ENCODE measurements at places on chromosomes 1 and 21. TPM values are rescaled to one million over a fixed set of nuclear protein-coding genes. Genes with fewer than 3 reads are reported as not detected.

- H3K36me3 ChIP-seq, result no peaks in the 10 kb centered on the region
- DNase-seq, result no peak
- no peaks in the 10 kb centered on the region for H3K4me1 ChIP-seq
- no peaks in the 10 kb centered on the region for H3K27me3 ChIP-seq
Measured at GRCh38 chr1:187911820-187912219, 1083.1 kb downstream of the PLA2G4A start.

The SCNM1 gene
- total RNA-seq, result 80.3 TPM

- DNase-seq, result no peak
- H3K36me3 ChIP-seq, result no peaks in the 10 kb centered on the region
- H3K27ac ChIP-seq, result no peak overlapping the region
- peaks cover 13% of the 10 kb centered on the region for H3K4me1 ChIP-seq
Measured at GRCh38 chr1:32349211-32349708, 13.0 kb downstream of the FAM229A start.

The S100A4 gene
- 55.8 TPM for total RNA-seq

The A3GALT2 gene
- not detected for total RNA-seq

DNA sequence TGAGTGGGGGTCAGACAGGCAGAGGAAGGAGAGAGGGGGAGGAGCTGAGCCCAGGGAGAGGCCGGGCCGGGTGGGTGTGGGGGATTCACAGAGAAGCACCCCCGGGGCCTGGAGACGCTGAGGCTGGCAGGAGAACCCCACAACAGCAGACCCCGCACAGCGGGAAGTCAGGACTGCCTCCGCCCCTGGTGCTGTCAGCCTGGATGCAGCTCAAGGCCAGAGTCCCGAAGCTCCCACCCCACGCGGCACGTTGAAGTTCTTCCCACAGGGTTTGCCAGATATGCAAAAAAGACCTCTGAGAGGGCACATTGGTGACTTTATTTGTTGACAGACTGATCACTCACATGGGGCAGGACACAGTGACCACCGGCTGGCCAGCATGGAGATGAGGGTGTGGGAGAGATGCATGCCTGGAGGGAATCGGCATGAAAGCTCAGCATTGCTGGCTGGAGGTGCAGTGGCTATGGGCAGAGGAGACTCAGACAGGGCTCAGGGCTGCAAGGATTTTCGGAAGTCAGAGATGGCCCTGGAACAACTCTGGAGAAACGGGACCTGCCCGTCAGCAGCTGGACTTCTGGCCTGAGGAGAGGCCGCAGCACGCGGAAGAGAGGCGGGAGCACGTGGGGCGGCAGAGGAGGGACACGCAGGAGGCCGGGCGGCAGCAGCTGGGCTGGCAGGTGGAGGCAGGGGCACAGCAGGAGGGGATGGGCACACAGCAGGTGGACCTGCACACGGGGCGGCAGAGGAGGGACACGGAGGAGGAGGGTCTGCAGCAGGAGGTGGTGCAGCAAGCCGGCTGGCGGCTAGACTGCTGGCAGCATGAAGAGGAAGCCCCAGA lies 885 bp downstream of the KRTAP10-3 start:
- H3K27ac ChIP-seq, result no peak overlapping the region
- DNase-seq, result no peak
- H3K27me3 ChIP-seq, result no peaks in the 10 kb centered on the region
- H3K4me1 ChIP-seq, result no peaks in the 10 kb centered on the region

The PLXNA2 gene
- 16.2 TPM for total RNA-seq

Data from PC-3 (cell line).